NCI-H146 (cell line): ENCODE measurements at places on chromosomes 12 and 14.
A peak's percentile ranks its signal among the peaks of the same experiment; 100 is the strongest.

GRCh38 chr12:98999559-98999958 is 354.5 kb downstream of the APAF1 start:
- no peak for DNase-seq

GRCh38 chr12:41919048-41919447 is 225.6 kb downstream of the GXYLT1 start:
- no peak for DNase-seq

- DNase-seq: no peak
These were observed 981.0 kb downstream of the TMEM121 start for GRCh38 chr14:106507354-106507753.

DNA sequence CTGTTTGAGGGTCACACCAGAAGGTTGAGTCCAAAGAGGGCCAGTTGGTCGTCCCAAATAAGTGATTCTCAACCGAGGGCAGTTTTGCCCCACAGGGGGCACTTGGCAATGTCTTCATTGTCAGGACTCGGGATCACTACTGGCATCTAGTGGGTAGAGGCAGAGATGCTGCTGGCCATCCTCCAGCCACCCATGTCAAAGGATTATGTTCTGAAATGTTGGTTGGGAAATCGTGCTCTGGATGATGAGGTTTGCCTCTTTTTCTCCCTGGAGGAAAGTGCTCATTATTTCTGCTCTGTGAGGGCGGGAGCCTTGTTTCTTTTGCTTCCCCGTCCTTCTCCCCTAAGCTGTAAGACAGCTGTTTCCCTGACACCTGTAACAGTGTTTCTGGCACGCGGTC is 3.6 kb downstream of the ZNF839 start:
- DNase-seq: no peak

- DNase-seq: no peak
These were observed 1.7 kb downstream of the EVL start for GRCh38 chr14:100066962-100067361.

GRCh38 chr12:93164103-93164880 is 213.4 kb upstream of the NUDT4 start:
- no peak for DNase-seq

DNA sequence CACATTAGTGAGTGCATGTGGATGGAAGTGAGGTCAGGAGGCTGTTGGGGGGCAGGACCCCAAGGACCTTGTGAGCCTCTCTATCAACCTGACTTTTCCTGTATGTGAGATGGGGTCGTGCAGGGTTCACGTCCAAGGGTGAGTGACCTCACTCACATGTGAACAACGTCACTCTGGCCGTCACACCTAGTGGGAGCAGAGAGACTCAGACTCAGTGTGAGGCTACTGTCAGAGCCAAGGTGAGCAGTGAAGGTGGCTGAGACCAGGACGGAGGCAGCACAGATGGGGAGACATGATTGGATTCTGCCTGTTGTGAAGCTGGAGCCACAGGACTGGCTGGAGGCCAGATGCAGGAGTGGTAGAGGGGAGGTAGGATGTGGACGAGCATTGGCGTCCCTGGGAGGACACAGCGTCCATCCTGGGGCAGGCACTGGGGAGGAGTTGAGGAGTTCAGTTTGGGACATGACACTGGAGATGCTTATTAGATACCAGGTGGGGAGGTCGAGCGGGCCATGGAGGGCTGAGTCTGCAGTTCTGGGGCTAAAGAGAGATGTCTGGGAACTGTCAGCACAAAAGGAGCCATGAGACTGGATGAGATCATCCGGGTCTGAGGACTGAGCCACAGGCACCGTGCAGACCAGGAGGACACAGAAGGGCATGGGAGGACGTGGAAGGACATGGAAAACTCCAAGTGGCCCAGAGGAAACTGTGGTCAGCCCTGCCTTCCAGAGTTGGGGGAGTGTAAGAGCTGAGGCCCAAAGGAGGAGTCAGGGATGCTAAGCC is 92.8 kb downstream of the LGMN start:
- no peak for DNase-seq

- no peak for DNase-seq
These were observed 650.1 kb upstream of the MDGA2 start for GRCh38 chr14:48325486-48325885.

GRCh38 chr14:67140556-67140955 is 48.7 kb upstream of the GARIN2 start:
- DNase-seq: no peak

DNA sequence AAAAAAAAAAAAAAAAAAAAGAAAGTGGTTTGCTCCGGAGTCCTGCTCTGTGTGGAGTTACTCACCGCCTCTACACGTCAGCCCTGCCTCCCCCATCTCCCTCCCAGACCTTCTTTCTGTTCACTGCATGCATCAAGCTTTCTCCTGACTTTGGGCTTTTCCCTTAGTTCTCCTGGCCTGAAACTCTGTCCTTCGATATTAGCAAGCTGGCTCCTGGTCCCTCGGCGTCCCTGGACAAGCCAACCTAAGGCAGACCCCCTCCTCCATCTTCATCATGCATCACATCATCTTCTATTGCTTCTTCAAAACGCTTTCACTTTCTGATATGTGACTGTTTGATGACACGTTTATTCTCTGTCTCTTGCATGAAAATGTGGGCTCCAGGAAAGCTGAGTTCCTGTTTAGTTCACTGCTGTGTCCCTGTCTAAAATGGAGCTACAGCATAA is 40.6 kb downstream of the SLC15A4 start:
- no peak for DNase-seq

DNA sequence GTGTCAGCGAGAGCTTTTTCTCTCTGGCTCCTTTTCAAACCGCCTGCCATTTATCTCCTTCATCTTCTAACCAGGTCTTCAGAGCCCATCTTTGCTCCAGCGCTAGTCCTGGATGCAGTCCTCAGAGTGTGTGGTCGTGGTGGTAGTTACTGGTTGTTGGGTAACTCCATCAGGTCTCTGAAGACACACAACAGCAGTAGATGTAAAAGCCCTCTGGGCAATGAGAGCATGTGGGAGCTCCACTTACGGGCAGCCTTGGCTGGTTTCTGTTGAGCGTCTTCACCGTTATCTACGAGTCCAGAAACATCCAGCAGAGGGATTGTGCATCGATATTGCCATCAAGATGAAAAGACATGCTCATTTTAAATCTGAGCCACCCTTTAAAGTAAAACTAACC is 61.2 kb downstream of the FBXL14 start:
- DNase-seq: no peak

GRCh38 chr12:68804657-68805591 is 3.1 kb upstream of the MDM2 start:
- no peak for DNase-seq

DNA sequence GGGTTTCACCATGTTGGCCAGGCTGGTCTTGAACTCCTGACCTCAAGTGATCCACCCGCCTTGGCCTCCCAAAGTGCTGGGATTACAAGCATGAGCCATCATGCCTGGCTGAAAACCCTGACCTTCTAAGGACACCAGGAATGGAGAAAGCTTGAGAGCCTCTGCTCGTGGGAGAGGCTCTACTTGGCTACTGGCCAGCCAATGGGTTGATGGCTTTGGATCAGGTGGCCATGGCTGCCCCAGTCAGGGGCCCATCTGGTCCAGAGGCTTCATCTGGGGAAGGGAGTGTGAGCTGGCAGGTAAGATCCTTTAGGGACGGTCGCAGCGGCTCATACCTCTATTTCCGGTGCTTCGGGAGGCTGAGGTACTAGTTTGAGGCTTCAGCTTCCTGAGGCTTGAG is 42.5 kb upstream of the PPP1CC start:
- DNase-seq: no peak

DNA sequence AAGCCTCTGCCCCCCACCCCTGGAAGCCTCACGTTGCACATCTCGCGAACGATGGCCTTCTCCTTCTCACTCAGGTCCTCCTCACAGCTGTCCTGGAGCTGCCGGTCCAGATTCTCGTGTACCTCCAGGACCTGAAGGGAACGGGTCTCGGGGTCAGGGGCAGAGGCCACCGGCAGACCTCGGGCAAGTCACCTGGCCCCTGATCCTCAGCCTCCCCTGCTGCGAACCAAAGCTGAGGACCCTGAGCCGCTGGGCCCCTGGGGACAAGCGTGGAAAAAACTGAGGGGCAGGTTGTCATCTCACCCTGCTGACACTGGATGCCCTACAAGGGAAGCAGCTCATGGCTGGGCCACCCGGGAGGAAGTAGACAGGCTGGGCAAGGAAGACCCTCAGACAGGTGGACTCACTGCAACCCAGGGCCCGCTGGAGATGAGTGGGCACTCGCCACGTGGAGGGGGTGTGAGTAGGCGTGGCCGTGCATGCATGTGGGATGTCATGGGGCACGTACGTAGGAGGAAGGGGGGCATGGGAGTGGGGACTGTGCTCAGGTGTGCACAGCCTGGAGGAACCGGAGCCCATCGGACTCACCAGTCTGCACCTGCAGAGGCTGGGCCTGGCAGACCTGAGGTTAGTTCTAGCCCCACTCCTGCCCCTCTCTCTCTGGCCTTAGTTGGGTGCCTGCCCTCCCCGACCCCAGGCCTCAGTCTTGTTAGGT is 35.1 kb downstream of the CCNK start:
- DNase-seq: no peak

DNA sequence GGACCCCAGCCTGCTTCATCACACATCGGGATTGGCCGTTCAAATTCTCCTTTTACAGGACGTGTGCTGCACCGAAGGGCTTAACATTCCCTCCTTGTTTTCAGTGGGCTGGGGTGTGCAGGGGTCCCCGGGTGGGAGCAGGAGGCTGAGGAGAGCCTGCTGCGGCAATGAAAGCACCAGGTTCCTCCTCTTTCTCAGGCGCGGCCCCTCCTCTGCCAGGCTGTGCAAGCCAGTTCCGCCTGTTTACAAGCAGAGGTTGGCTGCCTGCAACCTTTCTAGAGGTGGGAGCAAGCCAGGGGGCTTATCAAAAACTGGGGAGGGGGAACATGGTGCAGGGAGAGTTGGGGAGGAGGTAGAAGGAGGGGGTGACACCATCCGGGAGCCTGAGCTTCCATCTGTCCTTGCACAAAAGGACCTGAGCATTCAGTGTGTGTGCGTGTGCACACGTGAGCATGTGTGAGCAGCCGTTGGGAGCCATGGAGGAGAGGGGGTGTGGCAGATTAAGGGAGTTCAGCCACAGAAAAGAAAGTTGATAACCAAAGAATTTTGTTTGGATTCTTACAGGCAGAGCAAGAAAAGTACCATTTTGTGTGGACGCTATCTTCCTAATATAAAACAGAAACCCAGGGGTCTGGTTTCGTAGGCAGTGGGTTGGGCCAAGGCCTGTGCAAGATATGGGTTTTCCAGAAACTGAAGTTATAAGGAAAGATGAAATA is 108.8 kb upstream of the RFLNA start:
- no peak for DNase-seq

DNA sequence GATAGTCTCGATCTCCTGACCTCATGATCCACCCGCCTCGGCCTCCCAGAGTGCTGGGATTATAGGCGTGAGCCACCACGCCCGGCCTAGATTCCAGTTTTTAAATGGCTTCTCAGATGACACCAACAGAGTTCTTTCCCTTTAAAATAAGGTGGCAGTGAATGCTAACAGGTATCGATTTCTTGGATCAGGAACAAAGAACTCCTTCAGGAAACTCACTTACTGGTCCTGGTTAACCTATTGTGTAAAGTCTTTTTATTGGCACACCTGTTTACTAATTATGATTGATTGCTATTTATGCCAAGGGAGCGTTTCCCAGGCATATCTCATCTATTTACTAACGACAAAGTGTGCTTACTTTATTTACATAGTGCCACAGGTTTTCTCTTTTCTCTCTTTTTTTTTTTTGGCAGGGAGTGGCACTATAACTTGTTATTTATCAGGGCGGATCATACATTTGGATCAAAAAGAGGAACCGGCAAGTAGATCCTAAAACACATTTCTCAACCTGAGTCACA is 89.7 kb downstream of the GLT1D1 start:
- DNase-seq: peak; percentile 98

GRCh38 chr14:33567023-33567728 is 383.7 kb downstream of the EGLN3 start:
- DNase-seq: no peak

GRCh38 chr12:6224550-6224949 is 24.4 kb downstream of the CD9 start:
- no peak for DNase-seq

- DNase-seq: no peak
These were observed 21.9 kb downstream of the YBX3 start for GRCh38 chr12:10701131-10701681.

DNA sequence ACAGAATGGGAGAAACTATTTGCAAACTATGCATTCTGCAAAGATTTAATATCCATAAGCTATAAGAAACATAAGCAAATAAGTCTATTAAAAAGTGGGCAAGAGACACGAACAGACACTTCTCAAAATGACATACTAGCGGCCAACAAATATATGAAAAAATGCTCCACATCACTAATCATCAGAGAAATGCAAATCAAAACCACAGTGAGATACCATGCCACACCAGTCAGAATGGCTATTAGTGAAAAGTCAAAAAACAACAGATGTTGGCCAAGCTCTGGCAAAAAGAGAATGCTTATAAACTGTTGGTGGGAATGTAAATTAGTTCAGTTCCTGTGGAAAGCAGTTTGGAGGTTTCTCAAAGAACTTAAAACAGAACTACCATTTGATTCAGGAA is 121.3 kb downstream of the KCNMB4 start:
- DNase-seq: no peak

- peak; percentile 23 for DNase-seq
These were observed at the start of gene BHLHE41 for GRCh38 chr12:26124446-26125399. Gene BHLHE41 (minus strand): TSS chr12:26125037. CDS start chr12:26124779, 258 bp downstream.

DNA sequence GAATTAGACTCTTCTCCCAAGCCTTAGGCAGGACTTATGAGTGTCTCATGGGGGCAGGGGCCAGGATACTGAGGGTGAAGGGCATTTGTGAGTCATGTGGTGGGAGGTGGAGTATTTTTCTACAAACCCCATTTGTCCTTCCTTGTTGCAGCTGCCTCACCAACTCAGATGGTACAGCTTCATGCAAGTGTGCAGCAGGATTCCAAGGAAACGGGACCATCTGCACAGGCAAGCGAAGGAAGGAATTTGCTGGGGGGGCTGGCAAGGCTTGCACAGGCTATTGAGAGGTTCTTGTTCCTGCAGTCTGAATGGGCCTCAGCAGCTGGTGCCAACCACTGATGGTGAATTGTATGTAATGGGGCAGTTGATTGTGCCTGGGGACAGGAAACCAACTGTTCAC is 125.1 kb downstream of the STAB2 start:
- DNase-seq: peak; percentile 35

GRCh38 chr12:17489452-17489851 is 600.5 kb downstream of the RERGL start:
- peak; percentile 13 for DNase-seq

- DNase-seq: no peak
These were observed 6.4 kb downstream of the ITGB7 start for GRCh38 chr12:53200458-53201176.

GRCh38 chr14:78840898-78841297 is 670.7 kb downstream of the NRXN3 start:
- DNase-seq: no peak

- no peak for DNase-seq
These were observed 90.7 kb downstream of the APAF1 start for GRCh38 chr12:98735821-98736220.

- DNase-seq: no peak
These were observed 88.3 kb downstream of the NPAS3 start for GRCh38 chr14:33026850-33027430.

DNA sequence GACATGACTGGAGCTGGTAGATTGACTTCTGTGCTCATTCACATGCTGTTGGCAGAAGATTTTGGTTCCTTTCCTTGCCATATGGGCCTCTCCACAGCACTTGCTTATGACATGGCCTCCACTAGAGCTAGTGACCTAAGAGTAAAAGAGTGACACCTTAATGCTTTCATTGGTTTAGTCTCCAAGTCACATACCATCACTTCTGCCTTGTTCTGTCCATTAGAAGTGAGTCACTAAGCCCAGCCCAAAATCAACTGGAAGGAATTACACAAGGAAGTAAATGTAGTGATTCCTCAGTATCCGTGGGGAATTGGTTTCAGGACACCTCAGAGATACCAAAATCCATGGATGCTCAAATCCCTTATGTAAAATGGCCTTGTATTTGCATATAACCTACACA is 81.3 kb downstream of the PPHLN1 start:
- no peak for DNase-seq
